ENCODE measurements at places on chromosomes 2 and 18.

GRCh38 chr18:79938196-79938595 lies 13.3 kb downstream of the SLC66A2 start:
- DNase-seq, result no peak

GRCh38 chr2:219142329-219142728 lies 18.3 kb downstream of the NHEJ1 start:
- peak; percentile 97 for DNase-seq

DNA sequence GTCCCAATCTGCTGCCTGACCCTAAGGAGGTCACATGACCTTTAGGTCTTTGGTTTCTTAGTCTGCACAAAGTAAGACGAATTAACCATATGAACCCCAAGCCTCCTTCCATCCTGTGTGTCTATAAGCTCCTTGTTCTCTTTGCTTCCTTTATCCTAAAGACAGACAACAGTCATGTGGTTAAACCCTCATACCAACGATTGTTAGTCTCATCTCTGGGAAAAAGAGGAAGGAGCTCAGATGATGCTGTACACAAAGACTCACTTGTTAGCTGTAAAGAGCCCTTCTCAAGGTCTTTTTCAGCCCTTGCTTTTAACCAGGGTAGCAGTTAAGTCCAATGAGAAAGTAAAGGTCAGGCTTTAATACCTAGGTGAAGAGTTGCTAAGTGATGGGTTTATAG lies 443.7 kb downstream of the TNS1 start:
- DNase-seq, result no peak

- no peak for DNase-seq
These were observed 198.2 kb downstream of the ZFP36L2 start for GRCh38 chr2:43028188-43028587.

- no peak for DNase-seq
These were observed 129.3 kb upstream of the GPC1 start for GRCh38 chr2:240306185-240306584.

GRCh38 chr18:10085876-10086275 lies 172.1 kb downstream of the VAPA start:
- no peak for DNase-seq

GRCh38 chr2:221969087-221969829 lies 329.5 kb downstream of the PAX3 start:
- peak; percentile 49 for DNase-seq

DNA sequence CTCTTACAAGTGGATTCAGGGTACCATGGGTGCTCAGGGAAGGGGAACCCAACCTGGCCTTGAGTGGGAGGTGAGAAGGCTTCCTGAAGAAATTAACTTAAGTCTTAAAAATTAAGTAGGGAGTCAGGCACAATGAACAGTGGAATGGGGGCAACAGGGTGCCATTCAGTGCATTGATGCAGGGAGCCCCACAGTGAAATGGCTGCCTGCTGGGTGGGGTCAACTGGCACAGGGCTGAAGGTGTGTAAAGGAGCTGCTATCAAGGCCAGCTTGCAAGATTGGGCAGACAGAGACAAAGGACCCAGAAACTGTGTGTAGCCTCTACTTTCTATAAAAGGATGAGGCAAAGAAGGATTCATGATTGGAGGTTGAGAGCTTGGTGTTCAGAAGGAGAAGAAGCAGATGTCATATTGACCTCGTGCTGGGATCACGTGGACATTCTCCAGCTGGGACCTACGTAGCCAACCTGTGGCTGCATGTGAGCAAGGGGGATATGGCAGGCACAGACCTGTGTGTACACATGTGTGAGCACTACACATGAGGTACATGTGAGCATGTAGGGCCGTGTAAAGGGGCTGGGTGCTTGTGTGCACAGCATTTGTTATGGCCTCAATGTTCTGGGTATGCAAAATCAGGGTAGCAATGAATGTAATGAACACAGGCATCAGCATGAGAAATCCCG lies 209.5 kb upstream of the HAAO start:
- DNase-seq, result no peak

DNA sequence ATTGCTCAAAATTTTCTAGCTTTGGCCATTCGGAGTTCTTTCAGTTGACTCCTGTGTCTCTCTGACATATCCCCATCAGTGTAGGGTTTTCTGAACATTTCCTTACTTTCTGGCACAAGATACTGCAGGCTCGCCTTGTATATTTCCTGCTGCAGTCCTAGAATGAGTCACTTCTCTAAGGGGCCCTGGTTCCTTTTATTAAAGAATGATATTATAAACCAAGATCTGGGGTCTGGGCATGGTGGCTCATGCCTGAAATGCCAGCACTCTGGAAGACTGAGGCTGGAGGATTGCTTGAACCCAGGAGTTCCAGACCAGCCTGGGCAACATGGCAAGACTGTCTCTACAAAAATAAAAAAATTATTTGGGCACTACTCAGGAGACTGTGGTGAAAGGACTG lies 3.0 kb upstream of the RPL37A start:
- peak; percentile 37 for DNase-seq

- no peak for DNase-seq
These were observed 70.8 kb downstream of the COA5 start for GRCh38 chr2:98537390-98538126.

GRCh38 chr2:222315443-222316121 lies 16.8 kb upstream of the PAX3 start:
- DNase-seq, result no peak

- no peak for DNase-seq
These were observed 300 bp upstream of the STON1 start for GRCh38 chr2:48529676-48530032.

DNA sequence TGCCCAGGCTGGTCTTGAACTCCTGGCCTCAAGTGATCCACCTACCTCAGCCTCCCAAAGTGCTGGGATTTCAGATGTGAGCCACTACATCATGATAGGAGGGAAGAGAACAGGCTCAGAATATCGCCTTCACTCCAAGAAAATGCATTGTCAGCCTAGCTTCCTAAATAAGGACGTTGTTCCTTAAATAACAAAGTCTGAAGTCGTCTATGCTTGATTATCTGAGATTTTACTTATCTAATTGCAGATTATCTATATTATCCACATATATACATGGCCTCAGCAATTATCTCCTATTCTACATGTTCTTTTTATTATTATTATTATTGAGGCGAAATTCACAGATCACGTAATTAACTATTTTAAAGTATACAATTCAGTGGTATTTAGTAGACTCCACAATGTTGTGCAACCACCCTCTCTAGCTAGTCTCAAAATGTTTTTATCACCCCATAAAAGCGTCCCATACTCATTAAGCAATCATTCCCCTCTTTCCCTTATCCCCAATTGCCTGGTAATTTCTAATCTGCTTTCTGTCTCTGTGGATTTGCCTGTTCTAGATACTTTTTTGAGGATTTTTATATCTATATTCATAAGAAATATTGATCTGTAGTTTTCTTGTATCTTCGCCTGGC lies 95.1 kb upstream of the RFX8 start:
- DNase-seq, result no peak

- no peak for DNase-seq
These were observed 115.1 kb downstream of the RTP5 start for GRCh38 chr2:241984658-241985057.

- no peak for DNase-seq
These were observed 141.8 kb upstream of the ST6GAL2 start for GRCh38 chr2:107027810-107028209.

GRCh38 chr2:43033016-43033270 lies 193.5 kb downstream of the ZFP36L2 start:
- no peak for DNase-seq

DNA sequence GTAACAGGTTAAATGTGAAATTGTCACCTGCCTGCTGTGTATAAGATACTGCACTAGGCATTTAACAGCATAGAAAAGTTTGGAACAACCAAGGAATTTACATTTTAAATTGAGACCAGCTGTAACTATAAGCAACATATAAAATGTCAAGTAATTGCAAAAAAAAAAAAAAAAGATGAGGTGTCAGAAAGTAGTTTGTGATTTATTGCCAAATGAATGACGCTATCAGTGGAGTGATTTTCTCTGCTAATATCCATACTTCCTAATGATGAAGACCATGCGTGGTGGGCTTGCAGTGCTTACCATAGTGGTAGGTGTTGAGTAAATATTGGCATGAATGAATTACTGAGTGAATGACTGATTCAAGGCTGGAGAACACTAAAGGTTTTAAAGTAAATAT lies 73.3 kb downstream of the OSBPL6 start:
- DNase-seq, result no peak

GRCh38 chr2:46387886-46388515 lies 90.8 kb downstream of the EPAS1 start:
- DNase-seq, result no peak

DNA sequence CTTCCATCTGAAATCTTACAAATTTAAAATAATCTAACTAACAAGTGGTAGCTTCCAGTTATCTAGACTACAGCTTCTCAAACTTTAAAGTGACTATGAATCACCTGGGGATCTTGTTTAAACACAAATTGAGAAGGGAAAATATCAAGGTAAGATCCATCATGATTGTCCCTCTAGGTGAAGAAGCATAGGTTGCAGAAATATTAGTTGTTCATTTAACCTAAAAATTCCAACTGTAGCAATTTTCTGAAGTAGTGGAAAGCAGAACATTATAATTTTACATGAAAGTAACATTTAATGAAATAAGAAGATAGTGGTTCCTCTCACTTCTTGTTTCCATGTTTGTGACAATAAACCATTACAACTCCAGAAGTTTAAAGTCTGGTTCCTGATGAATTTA lies 17.3 kb downstream of the GALNT3 start:
- no peak for DNase-seq

DNA sequence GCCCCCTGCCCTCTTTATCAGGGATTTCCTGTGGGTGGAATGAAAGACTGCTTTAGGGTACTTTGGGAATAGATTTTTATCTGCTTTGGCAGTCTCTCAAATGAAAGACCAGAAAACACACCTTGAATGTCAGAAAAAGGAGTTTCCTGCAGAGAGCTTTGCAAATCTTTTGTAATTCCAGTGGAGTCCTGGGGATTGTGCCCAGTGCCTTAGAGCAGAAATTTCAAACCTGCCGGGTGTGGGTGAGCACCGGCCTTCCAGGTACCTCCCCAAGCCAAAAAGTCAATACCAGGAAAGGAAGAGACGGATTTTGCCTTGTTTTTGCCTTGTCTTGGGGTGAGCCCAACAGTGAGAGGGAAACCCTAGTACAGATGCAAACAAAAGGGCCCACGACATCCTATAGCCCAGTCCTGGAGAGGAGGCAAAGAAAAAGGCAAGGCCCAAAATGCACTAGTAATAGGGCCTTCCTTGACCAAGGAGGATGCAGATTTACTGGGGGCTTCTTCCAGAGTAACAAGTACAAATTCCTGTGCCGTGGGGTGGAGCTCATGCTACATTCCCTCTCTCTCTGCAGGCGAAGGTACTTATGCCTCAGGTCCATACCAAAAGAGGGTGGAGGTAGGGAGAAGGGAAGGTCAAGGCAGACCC lies 36.4 kb downstream of the FOXI3 start:
- no peak for DNase-seq

- peak; percentile 52 for DNase-seq
These were observed 186.1 kb upstream of the RAB12 start for GRCh38 chr18:8423051-8423557.
